Activated CD8-positive, alpha-beta memory T cell treated with anti-CD3 and anti-CD28 coated beads for 1 hour (primary cell): ENCODE measurements at places on chromosomes 7 and 10.

- no peak for DNase-seq
These were observed 125.3 kb downstream of the CHN2 start for GRCh38 chr7:29319719-29320521.

DNA sequence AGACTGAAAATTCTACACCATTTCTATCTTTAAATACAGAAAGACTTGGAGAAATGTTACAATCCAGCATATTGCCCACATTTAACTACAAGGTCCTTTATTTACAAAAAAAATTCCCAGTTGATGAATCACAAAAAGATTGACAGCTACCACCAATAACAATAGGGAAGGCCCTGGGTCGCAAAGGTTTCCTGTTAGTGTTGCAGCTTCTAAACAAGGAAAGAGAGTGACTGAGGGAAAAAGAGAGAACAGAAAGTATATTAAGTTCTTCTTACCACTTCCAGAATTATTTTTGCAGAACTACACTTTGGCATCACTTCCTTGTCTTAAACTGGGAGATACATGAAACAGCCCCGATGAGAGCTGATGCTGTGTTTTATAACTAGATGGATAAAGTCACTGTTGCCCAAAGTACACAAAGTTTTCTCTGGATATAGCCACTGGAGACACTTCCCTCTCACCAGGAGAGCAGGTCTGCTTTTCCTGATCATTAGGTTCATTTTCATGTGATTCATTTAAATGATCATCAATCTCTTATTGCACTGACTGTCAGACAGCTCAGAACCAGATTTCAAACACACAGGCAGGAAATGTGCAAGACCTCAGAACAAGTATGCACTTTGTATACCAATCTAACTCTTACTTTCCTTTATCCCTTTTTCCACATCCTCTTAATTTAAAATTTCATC is 57.0 kb downstream of the SHTN1 start:
- no peak for DNase-seq

DNA sequence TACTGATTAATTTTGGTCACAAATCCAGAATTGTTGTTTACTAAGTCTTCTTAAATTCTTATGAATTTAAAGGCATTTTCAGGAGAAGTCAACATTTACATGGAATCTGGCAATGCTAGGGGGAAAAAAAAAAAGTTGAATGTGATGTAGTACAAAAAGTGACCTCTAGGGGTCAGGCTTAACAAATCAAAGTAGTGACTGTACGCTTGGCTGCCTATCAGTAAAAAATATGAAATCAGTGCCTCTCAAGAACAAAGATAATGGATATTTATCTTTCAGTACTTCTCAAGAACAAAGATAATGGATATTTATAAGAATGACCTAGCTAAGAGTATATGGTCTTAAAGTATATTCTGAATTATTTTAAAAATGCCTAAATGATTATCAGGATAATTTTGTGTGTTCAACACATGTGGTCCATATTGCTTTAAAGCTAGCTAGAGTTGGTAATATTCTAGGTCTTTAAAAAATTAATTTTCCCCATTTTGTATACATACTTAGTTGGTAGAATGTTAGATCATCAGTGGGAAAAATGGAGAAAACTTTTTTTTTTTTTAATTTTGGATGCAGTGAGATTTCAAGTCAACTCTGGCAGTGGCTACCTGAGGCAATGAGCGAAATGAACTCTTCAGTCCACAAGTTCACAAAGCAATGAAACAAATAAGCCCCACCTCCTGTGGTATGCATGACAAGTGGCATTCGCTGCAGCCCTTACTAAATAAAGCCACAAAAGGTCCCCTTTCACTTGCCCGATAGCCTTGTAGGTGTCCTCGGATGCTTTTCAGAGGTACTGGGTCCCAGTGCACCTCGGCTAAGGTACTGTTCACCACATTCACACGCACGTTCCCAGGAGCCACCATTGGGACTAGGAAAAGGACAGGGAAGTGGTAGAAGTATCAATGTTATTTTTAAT is 51.2 kb upstream of the LAMB4 start:
- DNase-seq: no peak

DNA sequence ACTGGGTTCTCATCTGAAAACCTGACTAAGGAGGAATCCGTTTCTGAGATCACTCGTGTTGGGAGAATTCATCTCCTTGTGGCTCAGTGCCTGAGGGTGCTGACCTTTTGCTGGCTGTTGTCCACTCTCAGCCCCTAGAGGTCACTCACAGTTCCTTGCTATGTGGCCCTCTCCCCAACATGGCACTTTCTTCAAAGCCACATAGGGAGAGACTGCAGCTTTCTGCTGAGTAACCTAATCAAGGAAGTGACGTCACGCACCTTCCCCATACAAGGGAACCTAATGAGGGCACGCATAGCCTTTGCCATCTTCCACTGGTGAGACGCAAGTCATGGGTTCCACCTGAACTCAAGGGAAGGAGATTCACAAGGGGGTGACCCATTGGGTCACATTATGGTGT is 23.2 kb downstream of the STEAP1B start:
- DNase-seq: no peak

DNA sequence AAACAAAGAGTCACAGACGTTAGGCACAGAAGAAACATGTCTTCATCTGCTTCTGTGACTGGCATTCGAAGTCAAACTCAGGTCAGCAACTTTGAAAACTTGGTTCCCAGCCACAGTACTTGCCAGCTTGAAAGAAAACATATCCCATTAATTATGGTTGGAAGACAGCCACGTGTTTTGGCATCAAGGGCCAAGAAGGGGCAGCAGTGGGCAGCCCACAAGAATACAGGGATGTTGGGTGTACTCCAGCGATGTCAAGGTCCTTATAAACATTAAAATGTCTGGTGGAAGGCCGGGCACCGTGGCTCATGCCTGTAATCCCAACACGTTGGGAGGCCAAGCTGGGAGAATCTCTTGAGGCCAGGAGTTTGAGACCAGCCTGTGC is 29.5 kb downstream of the JCAD start:
- no peak for DNase-seq

- peak; percentile 68 for DNase-seq
These were observed at the start of gene TMEM243 for GRCh38 chr7:87219545-87220025. TMEM243 (minus strand) TSS chr7:87219732; CDS start chr7:87219503, 229 bp downstream.

DNA sequence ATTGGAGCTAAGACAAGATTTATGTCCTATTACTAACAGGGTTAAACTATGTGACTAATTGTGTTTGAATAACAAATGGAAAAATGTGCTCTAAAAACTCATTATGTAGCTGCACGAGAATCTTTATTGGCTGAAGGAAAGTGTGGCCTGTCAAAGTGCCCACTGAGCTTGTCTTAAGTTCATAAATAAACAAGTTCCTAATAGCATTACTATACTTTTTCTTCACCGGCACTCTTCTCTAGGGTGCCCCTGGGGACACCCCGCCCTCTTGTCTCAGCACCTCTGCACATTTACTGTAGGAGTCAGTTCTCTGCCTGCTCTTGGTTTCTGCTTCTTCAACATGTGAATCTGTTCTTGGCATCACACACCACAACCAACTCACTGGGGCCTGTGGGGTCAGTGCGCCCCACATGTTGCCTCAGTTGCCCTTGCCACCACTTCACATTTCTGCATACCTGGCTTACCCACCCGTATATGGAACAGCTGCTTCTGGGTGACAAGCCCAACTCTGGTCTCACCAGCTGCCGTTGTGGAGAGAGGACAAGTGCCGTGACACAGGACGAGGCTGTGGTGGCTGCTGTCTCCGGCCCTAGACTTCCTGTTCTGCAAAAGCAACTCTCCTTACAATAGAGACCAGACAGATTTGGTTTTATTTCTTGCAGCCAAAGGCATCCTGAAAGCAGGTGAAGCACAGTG is 96.3 kb upstream of the DDC start:
- DNase-seq: no peak

DNA sequence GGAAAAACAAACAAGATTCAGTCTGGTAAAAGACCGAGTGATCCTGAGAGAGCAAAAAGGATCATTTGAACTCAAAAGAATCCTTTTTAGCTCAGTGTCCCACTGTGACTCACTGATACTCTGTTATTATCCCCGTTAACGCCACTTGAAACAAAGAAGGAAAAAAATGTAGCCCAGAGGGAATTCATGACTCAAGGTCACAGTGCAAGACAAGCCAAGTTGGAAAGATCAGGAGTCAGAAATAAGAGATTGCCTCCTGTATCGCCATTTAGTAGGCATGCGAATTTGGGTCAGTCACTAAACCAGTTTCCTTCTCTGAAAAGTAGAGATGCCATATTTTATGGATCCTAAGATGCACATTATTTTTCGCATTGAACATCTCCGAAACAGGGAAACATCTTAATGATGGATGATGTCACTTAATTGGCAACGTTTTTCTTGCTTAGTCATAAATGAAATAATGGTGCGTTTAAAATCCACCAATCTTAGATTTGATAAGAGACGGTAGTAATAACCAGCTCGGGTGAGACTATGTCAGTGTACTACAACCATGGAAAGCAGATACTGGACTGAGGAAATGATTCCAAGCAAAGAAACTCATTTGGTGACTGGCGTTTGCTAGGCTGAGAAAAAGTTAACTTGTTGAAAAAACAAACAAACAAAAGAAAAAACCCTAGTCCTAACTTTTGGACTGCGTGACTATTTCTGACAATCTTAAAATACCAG is 502.0 kb upstream of the CELF2 start:
- DNase-seq: no peak

DNA sequence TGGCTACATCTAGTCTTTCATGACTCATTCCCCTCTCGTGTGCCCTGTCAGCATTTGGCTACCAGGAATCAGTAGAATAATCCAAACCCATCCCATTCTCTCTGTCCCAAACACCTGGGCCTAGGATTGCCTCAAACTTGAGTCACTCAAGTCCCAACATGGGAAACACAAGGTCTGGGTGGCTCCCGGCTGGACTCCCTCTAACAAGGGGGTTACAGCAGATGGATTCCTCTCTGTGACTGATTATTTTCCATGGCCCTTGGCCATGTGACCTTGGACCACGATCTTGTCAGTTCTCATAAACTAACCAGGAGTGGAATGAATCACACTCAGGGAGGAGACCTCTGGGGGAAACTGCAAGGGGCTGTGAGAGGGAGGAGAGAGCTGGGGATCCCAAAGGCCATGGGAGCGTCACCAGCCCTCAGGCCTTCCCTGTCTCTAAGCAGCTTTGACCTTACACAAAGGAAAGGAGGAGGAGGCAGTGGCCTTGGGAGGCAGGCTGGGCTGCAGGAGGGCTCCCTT is 533.1 kb downstream of the KCNMA1 start:
- no peak for DNase-seq

- no peak for DNase-seq
These were observed 41.6 kb upstream of the MET start for GRCh38 chr7:116630357-116630756.

- DNase-seq: no peak
These were observed 47.0 kb upstream of the CDK1 start for GRCh38 chr10:60731134-60731885.

GRCh38 chr7:148704970-148705369 is 6.3 kb downstream of the CUL1 start:
- DNase-seq: no peak

GRCh38 chr10:6022660-6023059 is 39.5 kb downstream of the IL2RA start:
- DNase-seq: no peak

- no peak for DNase-seq
These were observed 16.9 kb downstream of the ZNF713 start for GRCh38 chr7:55903985-55904759.

GRCh38 chr10:89873055-89873454 is 171.7 kb downstream of the KIF20B start:
- no peak for DNase-seq

DNA sequence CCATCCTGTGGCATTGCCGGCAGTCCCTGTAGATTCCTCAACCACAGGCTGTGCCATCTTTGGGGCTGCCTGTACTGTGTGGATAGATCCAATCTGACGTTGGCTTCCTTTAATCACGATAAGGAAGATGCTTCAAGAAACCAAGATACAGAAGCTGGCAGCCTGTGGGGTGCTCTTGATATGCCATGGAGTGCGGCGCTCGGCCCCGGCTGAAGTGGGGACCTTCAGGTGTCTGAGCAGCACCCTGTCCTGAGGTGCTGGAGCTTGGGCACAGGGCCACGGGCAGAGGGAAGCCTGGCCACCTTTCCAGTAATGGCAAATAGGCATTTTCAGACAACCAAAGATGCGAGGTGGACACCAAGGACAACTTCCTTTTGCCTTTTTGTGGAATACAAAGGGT is 139.5 kb downstream of the ACTR3B start:
- DNase-seq: no peak

GRCh38 chr7:114007386-114007785 is 88.6 kb upstream of the PPP1R3A start:
- no peak for DNase-seq

DNA sequence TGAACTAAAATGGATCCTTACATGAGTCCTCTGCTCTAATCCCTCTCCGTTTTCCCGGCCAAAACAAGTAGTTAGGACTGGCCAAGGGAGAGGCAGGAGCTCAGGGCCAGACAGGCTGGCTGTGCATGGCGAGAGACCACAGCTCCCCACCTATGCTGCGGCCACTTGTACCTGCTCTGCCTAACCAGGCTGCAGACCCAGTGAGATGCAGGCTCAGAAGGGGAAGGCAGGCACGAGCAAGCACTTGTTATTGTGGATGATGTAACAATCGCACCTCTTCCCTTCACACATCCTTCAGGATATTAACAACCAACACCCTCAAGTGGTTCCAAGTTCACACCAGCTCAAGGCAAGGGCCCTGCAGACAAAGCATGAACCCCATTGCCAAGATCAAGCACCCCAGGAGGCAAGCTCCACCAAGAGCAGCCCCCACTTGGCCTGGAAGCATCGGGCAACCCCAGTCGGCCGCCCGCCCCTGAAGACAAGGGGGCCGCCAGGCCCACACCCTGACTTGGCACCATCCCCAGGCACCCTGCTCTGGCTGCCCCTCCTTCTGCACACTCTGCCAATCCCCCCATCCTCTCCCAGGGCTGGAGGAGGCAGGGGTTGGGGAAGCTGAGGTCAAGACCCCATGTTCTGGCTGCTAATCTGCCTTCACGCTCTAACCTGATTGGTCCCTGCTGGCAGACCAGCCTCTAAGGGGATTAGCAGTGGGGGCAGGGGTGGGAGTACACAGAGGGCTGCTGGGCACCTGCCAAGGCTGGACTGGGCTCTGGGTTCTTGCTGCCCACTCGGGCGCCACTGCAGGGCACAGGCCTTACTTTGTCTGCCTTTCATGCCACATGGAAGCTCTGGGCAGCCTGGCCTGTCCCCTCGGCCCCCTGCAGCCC is 111.3 kb downstream of the SLIT1 start:
- DNase-seq: no peak

DNA sequence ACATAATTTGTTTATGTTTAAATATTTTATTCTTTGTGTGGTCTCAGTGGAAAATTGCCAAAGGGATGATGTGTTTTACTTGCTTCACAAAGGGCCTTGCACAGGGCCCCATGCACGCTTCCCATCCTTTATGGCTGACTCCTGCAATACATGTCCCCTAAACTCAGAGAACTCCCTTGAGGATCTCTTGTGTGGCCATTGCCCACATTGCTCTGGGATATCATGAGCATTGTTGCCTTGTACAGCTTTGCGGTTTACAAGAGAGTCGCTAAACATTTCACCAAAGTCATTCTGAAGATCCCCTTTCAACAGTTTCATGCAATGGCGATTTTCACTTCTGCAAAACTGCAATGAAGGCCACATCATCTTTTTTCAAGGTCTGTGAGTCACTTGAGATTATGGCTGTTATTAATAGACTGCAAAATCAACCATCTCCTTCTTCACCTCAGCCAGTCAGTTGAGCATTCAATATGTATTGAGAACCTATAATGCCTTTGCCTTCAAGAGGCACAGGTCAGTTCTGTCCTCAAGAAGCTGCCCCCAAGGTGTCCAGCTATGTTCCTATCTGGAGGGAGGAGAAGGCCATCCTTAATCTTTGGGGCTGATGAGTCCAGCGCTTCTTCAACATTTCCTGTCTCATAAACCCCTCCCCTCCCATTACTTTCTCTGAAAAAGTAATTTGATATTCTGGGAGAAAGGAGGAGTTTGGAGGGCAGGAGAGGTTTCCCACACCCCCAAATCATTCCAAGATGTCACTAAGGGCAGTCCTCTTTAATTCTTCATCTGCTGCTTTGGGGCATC is 108.1 kb downstream of the CCDC71L start:
- DNase-seq: no peak
